T-helper 9 cell (primary cell): ENCODE measurements at places on chromosomes 1 and 21.

- no peak for DNase-seq
These were observed 10.0 kb downstream of the RPTN start for GRCh38 chr1:152148981-152149380.

GRCh38 chr1:116853680-116854402 lies 55.9 kb upstream of the PTGFRN start:
- DNase-seq = no peak

DNA sequence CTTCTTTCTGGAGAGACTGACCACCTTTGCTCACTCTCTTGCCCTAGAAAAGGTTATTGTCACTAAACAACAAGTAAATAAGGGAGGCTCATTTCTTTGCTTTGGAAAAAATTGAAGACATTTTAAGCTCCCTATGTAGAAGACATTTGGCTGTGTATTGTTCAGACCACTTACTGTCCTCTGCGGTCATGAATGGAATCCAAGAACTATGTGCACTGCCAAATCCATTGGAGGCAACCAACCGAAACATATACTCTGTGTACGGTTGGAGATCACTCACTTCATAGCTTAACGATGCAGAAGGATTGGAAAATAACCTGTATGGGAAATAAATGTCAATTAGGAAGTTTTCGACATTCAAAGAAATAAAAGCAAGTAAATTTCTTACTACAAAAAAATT lies 332.8 kb downstream of the KCTD3 start:
- no peak for DNase-seq

DNA sequence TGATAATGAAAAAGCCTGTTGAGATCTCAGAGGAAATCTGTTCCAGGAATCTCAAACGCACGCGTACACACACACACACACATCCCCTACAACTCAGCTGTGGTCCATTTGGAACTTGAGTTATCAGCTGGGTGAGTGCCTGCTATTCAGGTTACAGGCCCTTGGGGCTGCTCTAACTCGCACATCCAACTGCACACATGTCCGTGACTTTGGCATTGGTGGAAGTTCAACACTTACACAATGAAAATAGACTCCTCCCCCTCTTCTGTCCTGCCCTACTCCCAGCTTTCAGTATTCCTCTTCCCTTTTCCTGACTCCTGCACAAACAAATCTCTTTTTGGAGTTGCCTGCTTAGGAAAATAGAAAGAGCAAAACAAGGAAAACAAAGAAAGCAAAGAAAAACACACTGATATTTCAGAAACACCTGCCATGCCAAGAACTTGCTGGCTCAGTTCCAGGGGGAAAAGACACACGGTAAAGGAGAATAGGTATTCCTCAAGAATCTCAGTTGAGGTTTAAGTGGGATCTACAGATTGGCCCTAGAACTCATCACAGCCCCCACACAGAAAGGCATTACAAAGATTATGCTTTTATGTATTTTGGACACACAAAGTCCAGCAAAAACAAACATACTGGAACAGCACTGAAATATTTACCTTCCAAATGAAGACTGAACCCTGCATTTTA lies 140.9 kb downstream of the TGFBR3 start:
- no peak for DNase-seq

DNA sequence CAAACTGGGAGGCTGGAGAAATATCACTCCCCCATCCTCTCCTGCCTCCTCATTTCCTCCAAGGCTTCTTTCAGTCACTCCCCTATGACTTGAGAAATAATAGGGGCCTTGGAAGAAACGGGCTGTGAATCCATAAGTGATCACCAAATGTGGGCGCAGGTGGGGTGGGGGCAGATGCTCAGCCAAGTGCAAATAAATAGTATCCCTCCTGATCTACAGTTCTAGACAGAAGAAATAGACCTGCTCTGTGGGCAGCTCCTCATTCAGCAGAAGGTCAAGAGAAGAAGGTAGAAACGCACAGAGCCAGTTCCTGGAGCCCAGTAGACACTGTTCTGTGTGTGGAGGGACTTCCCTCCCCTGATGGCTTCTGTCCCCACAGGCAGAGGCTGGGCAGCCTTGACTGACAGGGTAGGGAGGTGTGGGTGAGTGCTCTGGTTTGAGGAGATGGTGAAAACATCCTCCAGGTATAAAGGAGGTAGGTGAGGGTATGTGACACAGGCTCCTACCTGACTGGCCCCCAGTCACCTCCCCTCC lies 17.1 kb downstream of the PAX7 start:
- no peak for DNase-seq

- no peak for DNase-seq
These were observed at the start of gene S100B for GRCh38 chr21:46604975-46605766. Gene S100B (minus strand): TSS chr21:46605082. CDS start chr21:46602415, 2,667 bp downstream.

GRCh38 chr21:14595449-14595848 lies 49.3 kb upstream of the SAMSN1 start:
- DNase-seq = no peak

DNA sequence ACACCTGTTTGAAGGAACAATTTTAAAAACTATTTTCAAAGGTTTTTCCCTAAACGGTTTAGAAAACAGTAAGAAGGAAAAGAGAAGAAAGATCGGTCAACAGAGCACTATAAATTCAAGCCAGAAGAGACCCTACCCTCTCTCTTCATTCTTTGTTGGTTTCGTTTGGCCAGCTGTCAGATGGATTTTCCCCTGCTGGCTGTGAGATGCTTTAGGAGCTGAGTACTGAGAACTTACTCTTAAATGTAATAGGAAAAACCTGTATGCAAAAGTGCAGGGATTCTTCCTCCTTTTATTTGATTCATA lies 1.3 kb upstream of the TXNIP start:
- DNase-seq = no peak

- no peak for DNase-seq
These were observed 7.3 kb downstream of the TRAF5 start for GRCh38 chr1:211333906-211334305.

DNA sequence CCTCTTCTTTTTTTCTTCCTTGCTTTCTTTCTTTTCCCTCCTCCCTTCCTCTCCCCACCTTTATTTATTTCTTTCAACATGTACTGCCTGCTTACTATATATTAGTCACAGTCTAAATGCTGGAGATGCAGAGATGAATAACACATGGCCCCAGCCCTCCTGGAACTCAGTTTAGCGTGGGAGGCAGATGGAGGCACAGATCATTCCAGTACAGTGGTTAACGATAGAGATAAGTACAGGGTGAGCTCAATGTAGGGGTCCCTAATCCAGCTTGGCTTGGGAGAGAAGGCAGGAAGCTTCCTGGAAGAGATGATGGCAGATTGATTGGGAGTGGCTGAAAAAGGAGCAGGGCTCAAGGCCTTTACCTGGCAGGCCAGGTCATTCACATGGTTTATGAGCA lies 55.6 kb upstream of the PPP2R5A start:
- DNase-seq = no peak
